ENCODE measurements at places on chromosomes 4 and X.

DNA sequence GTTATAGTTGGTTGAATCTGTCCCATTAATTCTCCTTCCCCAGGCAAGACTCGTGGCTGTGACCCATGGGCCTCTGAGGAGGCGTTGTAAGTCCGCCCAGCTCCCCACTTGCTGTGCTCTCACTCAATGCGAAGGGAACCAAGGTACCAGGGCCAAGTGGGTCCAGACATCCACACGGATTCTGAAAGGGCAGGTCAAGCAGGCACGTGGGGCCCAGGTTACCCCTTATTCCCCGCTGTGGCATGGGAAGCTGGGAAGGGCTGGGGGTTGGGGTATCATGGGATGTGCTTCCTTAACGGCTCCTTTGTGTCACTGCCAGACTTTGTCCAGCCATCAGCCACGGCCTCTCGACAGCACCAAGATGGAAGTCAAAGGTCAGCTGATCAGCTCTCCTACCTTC, 3.1 kb downstream of the CCDC120 start:
- DNase-seq = no peak

DNA sequence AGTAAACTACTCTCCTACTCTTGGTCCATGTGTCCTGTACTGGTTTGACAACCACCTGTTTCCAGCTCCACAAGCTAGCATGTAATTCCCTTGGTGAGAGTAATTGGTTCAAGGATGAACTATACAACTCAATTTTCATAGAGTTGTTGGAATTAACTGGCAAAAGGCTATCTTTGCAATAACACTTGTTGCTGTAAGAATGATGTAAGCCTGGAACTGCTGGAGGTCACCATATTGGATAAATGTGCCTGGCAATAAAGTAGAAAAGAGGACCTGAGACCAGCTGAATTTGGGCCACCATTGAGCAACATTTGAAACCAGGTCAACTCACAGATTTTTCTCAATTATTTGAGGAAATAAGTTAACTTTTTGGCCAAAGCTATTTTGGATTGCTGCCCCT, 175.5 kb downstream of the CAMK2D start:
- DNase-seq = no peak

GRCh38 chr4:181948839-181949382, 294.3 kb upstream of the TENM3 start:
- no peak for DNase-seq

GRCh38 chr4:104896660-104897645, 249.7 kb upstream of the TET2 start:
- DNase-seq = no peak

DNA sequence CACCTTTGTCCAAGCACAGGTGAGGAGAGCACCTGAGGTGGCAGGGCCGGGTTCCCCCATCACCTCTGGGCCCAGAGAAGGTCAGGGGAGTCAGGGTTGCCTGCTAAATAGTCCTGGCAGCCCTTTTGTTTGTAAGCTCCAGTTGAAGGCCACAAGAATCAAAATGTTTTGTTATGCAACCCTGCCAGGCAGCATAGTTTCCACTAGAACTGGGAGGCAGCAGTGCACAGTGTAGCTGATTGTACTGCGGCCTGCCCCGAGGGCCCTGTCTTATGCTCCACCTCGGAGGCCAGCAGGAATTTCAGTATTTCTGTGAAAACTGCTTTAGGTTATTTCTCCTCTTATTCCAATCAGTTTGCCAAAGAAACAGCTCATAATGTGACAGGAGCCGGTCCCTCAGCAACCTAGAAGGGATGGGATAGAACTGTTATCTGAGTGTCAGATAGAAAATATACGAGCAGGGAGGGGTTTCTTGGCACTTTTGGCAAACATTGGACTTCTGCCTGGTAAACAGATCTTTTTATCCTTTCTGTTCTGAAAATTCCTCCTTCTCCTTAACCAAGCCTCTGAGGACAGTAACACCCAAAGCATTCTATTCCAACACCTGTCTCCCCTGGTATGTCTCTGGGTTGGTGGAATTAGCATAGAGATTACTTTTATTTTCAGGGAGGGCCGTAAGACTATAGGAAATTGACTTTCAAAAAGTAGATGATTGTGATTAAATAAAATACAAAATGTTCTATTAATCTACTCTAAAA, 93.6 kb downstream of the LNX1 start:
- no peak for DNase-seq

GRCh38 chr4:7389101-7389701, 45.5 kb downstream of the PSAPL1 start:
- DNase-seq = no peak

GRCh38 chr4:152535360-152535902, 461 bp downstream of the FBXW7 start:
- DNase-seq = peak; percentile 15

DNA sequence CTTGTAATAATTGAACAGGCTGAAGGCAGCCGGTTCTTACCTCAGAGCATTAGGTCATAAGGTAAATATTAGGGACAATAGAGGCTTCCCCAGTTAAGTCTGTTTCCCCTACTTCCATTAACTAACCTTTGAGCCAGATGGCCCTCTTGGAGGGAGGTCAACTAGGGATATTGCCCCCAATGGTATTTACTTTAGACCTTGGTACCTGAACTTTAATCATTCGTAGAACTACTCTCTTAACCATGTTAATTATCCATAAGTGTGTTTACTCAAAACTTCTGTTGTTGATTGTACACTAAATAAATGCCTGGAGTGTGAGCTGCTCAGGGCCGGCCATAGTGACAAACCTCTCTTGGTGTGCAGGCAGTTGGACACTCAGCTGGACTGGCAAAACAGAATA, 1843.5 kb upstream of the AGA start:
- DNase-seq = no peak

DNA sequence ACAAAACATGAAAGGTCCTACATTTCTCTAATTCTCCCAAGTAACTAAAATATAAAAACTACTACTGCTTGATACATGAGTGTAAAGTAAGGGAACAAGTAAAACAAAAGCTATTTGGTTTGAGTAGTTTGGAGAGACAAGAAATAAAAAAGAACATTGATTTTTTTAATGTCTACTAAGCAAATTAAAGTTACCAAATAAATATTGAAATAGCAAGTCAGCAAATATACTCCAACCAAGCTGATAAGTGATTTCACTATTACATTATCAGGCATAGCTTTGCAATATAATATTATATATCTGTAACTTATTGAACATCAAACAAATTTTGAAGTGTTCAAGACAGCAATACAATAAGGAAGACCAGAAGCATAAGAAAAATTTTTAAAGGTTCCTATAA, 60.3 kb downstream of the LCORL start:
- DNase-seq = no peak

- no peak for DNase-seq
These were observed 194.4 kb downstream of the BCOR start for GRCh38 chrX:39903343-39903742.

- no peak for DNase-seq
These were observed 143.4 kb downstream of the TRIML1 start for GRCh38 chr4:188282471-188283232.

- no peak for DNase-seq
These were observed 189.1 kb downstream of the NDST4 start for GRCh38 chr4:114924311-114924710.

DNA sequence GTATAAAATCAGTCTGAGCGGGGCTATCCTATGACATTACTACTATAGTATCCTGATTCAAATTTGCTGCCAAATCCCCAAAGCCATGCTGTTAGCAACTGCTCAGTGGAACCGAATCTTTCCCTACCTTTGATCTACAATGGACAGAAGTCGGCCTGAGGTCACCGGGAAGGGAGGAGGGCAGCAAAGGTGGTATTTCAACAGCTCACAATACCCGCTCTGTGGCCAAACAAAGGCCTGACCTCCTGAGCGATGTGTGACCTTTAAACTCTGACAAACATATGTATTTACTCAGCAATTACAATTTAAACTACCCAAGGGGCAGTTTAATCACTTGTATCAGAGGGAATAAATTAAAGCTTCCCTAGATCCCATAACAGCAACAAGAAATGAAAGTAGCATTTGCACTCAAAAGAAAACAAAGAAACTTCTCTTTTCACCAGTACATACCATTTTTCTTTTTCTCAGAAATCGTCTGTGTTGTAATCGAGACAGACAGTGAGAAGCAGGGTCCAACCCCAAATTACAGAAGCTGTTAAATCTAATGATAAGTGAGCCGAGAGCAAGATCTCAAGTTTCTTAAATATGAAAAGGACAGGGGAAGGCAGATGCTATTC, 11.6 kb upstream of the TMEM128 start:
- DNase-seq = no peak

- no peak for DNase-seq
These were observed 14.8 kb downstream of the ARHGEF6 start for GRCh38 chrX:136765821-136766356.

GRCh38 chrX:130179170-130179569, 7.4 kb downstream of the RAB33A start:
- no peak for DNase-seq

DNA sequence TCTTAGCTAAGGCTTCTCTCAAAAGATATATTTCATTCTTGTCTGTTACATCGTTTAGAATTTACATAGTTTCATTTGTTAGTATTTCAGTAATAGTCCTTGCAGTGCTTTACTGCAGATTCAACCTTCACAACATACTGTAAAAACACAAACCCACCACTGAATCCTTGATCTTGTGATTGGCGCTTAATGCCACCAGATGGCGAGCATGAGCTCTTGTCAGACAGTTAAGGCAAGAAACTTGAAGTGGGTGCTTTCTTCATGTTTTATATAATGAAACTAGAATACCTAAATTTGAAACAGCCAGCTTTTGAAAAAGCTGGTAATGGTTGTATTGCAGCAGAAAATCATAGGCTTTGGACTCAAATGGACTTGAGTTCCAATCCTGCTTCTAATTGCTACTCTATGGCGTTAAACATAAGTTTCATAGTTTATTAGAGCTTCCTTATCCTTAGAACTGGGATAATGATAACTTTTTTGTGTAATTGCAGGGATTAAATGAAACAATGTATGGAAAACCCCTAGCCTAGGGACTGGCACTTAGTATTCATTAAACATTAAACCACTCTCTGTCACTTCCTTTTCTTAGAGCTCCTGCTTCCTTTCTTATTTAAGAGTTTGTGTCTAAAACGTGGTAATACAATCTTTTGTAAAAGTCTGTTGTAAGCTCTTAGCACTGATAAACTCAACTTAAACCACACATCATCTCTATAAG, 95.1 kb downstream of the USP9X start:
- DNase-seq = peak; percentile 9

GRCh38 chr4:67714248-67714583, 13.3 kb upstream of the UBA6 start:
- peak; percentile 22 for DNase-seq

DNA sequence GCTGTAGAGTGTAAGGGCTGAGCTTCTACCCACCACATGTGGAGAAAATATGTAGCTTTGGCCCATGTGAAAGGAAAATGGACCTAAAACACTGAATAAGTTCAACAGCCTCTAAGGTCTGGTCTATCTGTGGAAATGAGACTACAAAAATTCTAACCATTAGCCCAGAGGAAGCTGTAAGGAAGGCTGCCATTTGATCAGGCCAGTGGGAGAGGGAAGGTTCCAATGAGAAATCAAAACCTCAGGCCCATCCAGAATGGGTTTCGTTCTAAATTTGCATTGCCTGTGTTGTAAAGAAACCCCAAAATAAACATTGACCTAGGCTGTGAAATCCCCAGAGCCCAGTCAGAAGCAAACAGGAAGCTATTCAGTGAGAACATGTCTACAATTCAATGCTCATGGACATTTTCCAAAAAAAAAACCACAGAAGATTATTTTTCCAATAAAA, 320.4 kb upstream of the SLC7A11 start:
- DNase-seq = no peak

GRCh38 chrX:1483843-1484637, 31.3 kb upstream of the ASMTL start:
- DNase-seq = no peak
